NCI-H1092 (cell line): ENCODE measurements at places on chromosomes 7 and 10.

- no peak for DNase-seq
Observed at GRCh38 chr10:50508315-50509051, 115.3 kb downstream of the SGMS1 start.

DNA sequence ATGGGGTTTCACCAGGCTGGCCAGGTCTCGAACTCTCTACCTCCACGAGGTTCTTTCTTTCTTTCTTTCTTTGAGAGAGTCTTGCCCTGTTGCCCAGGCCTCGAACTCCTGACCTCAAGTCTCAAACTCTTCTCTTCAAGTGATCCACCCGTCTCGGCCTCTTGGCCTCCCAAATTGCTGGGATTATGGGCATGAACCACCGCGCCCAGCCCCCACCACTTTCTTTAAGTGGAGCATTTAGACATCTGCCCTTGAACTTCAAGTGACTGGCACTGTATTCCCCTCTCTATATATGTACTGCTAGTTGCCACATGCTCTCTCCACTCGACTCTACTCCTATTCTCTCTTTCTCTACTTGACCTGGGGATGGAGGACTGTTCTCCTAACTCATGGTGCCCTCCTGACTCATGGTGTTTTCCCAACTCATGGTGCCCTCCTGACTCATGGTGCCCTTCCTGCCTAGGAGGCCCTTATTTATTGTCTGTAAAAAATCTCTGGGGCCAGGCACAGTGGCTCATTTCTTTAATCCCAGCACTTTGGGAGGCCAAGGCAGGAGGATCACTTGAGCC, 19.3 kb upstream of the ACHE start:
- DNase-seq: no peak

- DNase-seq: no peak
Observed at GRCh38 chr7:138797715-138798320, at the start of the genes ATP6V0A4 and TMEM213. Gene ATP6V0A4 (minus strand): TSS chr7:138798196. CDS start chr7:138771247, 26,949 bp downstream. Gene TMEM213 (plus strand): TSS chr7:138797994. CDS start chr7:138798105, 111 bp downstream.

DNA sequence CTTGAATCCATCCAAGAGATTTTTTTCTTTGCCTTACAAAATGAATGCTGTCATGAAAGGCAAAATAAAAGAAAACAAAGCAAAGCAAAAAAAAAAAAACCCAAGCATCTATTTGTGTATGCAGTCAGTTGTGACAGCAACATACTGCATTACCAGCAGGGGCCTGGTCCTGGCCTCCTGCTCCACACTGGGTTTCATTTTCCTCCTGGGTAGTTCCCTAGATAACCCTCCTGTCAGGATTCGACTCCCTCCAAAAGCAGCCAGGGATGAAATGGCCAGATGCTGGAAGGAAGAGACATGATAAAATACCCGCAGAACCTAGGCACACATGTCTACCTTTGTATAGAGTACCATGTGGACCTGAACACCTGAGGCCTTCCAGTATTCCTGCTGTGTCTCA, 148.6 kb downstream of the NRCAM start:
- no peak for DNase-seq

- DNase-seq: no peak
Observed at GRCh38 chr7:151710646-151711434, 166.1 kb downstream of the PRKAG2 start.

DNA sequence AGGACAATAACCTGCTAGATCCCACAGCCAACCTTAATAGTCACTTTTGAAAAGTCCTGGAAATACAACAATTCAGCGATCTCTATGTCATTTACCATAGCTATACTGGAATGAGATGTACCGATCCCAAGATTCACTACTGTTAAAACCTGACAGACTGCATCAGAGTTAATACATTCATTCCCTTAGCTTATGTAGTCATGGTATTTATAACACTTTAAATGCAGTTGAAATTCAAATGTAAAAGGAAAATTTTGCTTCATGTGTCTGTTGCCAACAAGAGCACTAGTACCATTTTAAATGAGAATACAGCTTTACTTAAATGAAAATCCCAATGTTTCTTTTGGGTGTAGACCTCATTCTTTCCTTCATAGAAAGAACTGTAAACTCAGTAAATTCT, 11.1 kb upstream of the GGCT start:
- no peak for DNase-seq

DNA sequence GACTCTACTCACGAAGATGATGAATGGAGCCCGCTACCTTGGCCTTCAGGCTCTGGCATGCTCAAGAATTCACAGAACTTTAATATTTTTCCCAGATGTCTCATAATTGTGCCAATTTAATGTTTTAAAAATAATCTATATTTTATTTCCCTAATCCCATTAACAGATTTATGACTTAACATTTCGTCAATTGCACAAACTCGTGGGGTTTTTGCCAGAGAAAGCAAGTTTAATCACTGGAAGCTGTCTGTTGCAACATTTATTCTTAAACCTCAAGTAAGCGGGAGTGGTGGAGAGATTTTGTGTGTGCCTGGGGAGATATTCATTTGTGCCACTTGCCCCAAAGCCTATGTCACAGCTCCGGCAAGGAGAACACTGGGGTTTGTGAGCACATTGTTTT, 117.9 kb downstream of the TEX36 start:
- DNase-seq: no peak

DNA sequence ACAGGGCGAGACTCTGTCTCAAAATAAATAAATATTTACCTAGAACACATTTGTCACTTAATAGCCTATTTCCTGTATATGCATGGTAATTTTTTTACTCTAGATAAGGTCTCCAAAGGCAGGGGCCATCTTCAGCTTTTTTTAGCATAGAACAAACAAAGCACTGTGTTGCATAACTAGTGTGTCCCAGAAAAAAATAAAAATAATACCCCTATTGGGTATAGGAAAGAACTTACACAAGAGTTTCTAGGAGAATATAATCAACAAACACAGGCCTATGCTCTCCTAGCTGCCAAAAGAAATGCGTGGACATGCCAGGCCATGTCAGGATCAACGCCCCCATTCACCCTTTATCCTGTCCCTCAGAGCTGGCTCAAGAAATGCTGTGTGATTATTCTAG, 103.6 kb downstream of the PARD3 start:
- no peak for DNase-seq

- no peak for DNase-seq
Observed at GRCh38 chr7:20113427-20114027, 103.7 kb downstream of the MACC1 start.

GRCh38 chr7:27756298-27756697, 16.3 kb downstream of the TAX1BP1 start:
- no peak for DNase-seq

DNA sequence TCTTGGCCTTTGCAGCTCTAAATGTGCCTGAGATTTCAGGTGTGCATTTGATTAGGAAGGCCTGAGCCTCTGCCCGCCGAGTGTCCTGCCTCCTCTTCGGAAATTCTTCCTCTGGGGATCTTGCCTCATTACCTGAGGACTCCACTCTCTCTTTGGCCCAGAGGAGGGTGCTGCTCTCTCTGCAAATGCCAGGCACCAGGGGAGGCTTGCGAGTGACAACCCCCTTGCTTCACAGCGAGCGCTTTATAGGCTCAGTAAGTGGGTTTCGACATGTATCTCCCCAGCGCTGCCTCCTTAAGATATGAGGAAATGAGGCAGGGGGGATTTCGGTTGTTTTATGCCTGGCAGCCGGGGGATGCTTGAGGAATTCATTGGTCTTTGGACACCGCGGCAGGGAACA, 423.9 kb downstream of the GLRX3 start:
- no peak for DNase-seq

- no peak for DNase-seq
Observed at GRCh38 chr7:560966-561630, 41.5 kb upstream of the PDGFA start.

DNA sequence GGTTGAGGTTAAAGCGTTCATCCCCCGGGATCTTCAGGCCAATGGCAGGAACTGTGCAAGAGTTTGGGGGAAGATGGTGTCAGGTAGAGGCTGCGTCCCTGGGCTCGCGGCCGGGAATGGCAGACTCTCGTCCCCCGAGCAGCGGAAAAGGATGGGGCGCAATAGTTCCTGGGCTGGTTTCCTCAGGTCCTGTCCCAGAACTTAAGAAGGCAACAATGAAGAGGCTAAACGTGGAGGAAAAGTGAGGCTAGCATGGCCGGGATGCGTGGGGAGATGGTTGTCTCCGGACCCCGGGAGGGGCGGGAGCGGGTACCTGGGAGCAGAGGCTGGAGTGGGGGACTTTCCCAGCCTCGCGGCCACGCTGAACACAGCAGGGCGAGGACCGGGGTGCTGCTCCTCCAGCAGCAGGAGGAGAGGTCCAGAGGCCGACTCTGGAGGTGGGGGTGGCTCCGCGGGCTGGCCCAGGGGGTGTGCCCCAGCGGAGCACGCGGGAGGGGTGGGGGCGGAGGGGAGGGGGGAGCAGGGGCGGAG, 882 bp downstream of the IRF5 start:
- no peak for DNase-seq
